Transverse colon (tissue), 4 donors: ENCODE measurements at places on chromosomes 11 and 22.

GRCh38 chr11:125261588-125261987, 97.0 kb downstream of the PKNOX2 start:
- no peak for DNase-seq
- H3K27me3 ChIP-seq = peaks cover 12% of the 10 kb centered on the region
- H3K36me3 ChIP-seq = no peaks in the 10 kb centered on the region
- no peaks in the 10 kb centered on the region for H3K4me1 ChIP-seq
- no peak overlapping the region for H3K27ac ChIP-seq

DNA sequence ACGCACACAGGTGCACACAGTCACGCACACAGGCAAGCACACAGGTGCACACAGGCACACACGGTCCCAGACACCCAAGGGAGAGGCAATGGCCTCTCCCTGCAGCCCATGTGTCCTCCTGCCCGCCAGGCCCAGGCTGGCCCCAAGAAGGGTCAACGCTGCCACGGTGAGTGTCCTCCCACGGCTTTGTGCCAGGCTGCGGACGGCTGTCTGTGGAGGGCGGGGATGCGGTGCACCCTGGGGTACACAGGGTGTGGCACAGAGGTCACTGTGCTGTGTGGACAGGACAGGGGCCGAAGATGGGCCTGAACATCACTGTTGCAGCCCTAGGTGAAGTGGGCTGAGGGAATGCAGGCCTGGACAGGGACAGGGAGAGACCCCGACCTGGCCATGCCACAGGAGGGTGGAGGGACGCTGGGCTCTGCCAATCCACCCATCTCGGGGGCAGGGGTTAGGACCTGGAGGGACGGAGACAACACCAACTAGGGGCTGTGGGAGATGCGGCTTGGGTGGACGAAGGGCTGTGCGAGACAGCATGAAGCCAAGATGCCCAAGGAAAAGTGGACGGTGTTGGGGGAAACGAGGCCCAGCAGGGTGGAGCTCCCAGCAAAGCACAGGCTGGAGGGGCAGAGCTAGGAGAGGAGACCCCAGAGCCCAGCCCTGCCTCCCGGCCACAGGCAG, 523.8 kb downstream of the BRD1 start:
- H3K4me1 ChIP-seq = no peaks in the 10 kb centered on the region
- H3K27ac ChIP-seq = no peak overlapping the region
- H3K36me3 ChIP-seq = no peaks in the 10 kb centered on the region
- DNase-seq = no peak
- peaks cover 32% of the 10 kb centered on the region for H3K27me3 ChIP-seq

DNA sequence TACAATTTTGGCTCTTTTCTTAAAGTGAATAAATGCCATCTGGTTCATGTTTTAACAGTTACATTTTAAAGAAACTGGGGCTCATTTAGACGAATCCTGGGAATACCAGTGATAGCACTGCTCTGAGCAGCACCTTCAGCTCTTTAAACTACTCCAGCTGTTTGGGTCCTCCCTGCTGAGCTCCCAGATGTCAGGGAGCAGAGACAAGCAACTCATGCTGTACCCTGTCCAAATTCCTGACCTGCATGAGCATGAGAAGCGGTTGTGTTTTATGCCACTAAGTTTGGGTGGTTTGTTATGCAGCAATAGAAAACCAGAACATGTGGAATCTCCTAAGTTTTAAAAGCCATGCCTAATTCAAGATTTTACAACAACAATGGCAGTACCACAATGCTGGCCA, 90.0 kb downstream of the FDX1 start:
- H3K27me3 ChIP-seq = no peaks in the 10 kb centered on the region
- no peak for DNase-seq
- H3K4me1 ChIP-seq = no peaks in the 10 kb centered on the region
- H3K36me3 ChIP-seq = no peaks in the 10 kb centered on the region

GRCh38 chr22:47775686-47776085, 1013.2 kb downstream of the TBC1D22A start:
- no peak overlapping the region for H3K27ac ChIP-seq
- no peaks in the 10 kb centered on the region for H3K36me3 ChIP-seq
- no peak for DNase-seq
- H3K4me1 ChIP-seq = no peaks in the 10 kb centered on the region
- no peaks in the 10 kb centered on the region for H3K27me3 ChIP-seq

GRCh38 chr11:102187416-102188151, 77.3 kb downstream of the YAP1 start:
- no peak for DNase-seq
- no peak overlapping the region for H3K4me3 ChIP-seq
- H3K36me3 ChIP-seq = no peaks in the 10 kb centered on the region
- no peaks in the 10 kb centered on the region for H3K4me1 ChIP-seq
- no peak overlapping the region for H3K27ac ChIP-seq

DNA sequence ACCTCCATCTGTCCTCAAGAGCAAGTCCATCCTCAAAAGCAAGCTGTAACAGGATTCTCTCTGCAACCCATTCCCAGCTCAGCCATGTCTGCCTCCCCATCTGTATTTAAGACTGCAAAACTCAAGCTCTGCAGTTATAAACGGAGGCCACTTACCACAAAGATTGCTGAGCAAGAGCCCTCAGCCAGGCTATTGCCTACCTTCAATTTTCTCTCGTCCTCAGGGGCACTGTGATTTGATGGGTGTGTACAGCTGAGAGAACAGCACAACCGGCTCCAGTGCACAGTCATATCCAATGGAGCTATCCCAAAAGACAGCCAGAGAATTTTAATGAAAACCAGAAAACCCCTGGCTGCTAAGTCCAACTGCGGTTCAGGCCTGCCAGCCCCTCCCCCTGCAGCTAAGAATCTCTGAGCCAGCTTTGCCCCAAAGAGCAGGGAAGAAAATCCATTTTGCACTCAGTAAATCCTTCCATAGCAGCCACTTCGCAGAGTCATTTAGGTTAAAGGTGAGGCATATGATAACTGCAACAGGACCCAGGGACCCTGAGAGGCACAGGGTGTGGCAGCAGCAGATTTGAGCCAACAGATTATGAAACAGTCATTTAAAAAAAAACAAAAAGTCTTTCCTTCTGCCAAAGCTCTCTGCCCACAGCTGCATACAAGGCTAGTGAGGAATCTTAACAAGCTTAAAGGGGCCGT, 37.6 kb downstream of the RAB30 start:
- peak; percentile 63 for DNase-seq
- peaks cover 20% of the 10 kb centered on the region for H3K4me1 ChIP-seq
- peak overlapping the region; percentile 83 for H3K27ac ChIP-seq
- peak overlapping the region; percentile 7 for H3K4me3 ChIP-seq
- H3K36me3 ChIP-seq = no peaks in the 10 kb centered on the region
- no peaks in the 10 kb centered on the region for H3K27me3 ChIP-seq

GRCh38 chr11:72918851-72919250, 104.6 kb downstream of the ATG16L2 start:
- H3K4me1 ChIP-seq = no peaks in the 10 kb centered on the region
- no peaks in the 10 kb centered on the region for H3K36me3 ChIP-seq
- H3K27me3 ChIP-seq = no peaks in the 10 kb centered on the region
- no peak overlapping the region for H3K27ac ChIP-seq

DNA sequence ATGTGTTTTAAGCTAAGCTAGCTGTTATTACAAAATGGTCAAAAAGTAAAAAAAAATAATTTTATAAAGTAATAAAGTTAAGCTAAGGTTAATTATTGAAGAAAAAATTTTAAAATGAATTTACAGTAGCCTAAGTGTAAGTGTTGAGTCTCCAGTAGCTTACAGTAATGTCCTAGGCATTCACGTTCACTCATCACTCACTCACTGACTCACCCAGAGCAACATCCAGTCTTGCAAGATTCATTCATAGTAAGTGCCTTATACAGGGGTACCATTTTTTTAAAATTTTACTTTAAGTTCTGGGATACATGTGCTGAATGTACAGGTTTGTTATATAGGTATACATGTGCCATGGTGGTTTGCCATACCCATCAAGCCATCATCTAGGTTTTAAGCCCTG, 11.6 kb upstream of the OOSP4B start:
- H3K27me3 ChIP-seq = no peaks in the 10 kb centered on the region
- H3K4me3 ChIP-seq = no peak overlapping the region
- no peaks in the 10 kb centered on the region for H3K36me3 ChIP-seq
- no peaks in the 10 kb centered on the region for H3K4me1 ChIP-seq
- no peak for DNase-seq

- no peaks in the 10 kb centered on the region for H3K27me3 ChIP-seq
- H3K4me3 ChIP-seq = no peak overlapping the region
- peaks cover 15% of the 10 kb centered on the region for H3K4me1 ChIP-seq
- DNase-seq = no peak
These were observed 7.5 kb upstream of the MS4A7 start for GRCh38 chr11:60370811-60371298.

DNA sequence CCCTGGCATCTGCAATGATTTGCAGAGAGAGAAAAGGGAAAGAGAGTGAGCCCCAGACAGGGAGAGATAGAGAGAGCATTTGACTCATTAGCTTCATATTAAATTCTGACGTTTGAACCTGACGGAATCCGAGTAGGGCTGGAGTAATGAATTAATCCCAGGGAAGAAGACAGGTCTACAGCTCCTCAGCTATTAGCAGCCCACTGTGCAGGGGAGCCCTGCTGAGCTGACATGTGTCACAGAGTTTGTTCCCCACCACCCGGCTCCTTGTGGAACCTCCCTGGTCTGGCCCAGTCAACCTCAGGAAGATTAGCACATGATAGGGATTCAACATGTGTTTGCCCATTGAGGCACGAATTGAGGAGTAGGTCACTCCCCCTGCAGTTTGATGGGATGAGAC, 404.0 kb downstream of the BUD13 start:
- H3K27ac ChIP-seq = no peak overlapping the region
- H3K4me1 ChIP-seq = no peaks in the 10 kb centered on the region
- no peaks in the 10 kb centered on the region for H3K27me3 ChIP-seq
- H3K4me3 ChIP-seq = no peak overlapping the region
- no peaks in the 10 kb centered on the region for H3K36me3 ChIP-seq
- DNase-seq = no peak

DNA sequence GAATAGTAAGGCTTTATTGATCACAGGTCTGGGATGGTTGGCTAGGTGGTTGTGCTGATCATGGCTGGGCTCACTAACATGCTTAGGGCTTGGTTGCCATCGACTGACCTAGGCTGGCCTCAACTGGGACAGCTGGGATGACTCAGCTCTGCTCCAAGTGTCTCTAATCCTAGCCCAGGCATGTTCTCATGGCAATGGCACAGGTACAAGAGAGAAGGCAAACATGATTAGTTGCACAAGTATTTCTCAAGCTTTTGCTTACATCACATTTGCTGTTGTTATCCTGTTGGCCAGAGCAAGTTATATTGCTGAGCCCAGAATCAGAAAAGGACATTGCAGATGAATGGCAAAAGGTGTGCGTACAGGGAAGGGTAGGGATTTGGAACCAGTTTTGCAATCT, 68.5 kb upstream of the SLC35C1 start:
- no peaks in the 10 kb centered on the region for H3K4me1 ChIP-seq
- no peak overlapping the region for H3K27ac ChIP-seq
- H3K4me3 ChIP-seq = no peak overlapping the region
- no peaks in the 10 kb centered on the region for H3K27me3 ChIP-seq

- H3K27ac ChIP-seq = no peak overlapping the region
- peaks cover 15% of the 10 kb centered on the region for H3K36me3 ChIP-seq
- H3K4me3 ChIP-seq = no peak overlapping the region
These were observed 56.8 kb downstream of the EMSY start for GRCh38 chr11:76501526-76502202.

DNA sequence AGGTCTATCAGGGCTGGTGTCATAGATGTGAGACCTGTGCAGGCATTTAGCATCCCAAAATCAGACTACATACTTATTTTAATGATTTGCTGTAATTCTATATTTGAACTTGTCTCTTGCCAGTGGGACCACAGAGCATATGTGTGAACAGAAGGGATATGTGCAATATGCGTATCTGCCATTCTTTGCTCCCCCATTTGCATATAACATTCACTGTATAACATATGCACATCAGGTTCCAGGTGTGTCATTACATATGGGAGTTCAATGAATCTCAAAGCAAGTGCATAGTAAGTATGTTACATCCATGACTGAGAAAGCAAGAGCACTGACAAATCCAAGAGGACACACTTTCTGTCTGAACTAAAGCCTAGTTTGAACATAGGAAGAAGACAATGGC, 1115.1 kb upstream of the CNTN5 start:
- DNase-seq = no peak
- no peak overlapping the region for H3K27ac ChIP-seq
- H3K4me1 ChIP-seq = no peaks in the 10 kb centered on the region
- no peak overlapping the region for H3K4me3 ChIP-seq

- peaks cover 5% of the 10 kb centered on the region for H3K27me3 ChIP-seq
- H3K36me3 ChIP-seq = no peaks in the 10 kb centered on the region
- H3K27ac ChIP-seq = no peak overlapping the region
- no peak for DNase-seq
- H3K4me1 ChIP-seq = no peaks in the 10 kb centered on the region
These were observed 90.2 kb downstream of the SEZ6L start for GRCh38 chr22:26259510-26259909.

DNA sequence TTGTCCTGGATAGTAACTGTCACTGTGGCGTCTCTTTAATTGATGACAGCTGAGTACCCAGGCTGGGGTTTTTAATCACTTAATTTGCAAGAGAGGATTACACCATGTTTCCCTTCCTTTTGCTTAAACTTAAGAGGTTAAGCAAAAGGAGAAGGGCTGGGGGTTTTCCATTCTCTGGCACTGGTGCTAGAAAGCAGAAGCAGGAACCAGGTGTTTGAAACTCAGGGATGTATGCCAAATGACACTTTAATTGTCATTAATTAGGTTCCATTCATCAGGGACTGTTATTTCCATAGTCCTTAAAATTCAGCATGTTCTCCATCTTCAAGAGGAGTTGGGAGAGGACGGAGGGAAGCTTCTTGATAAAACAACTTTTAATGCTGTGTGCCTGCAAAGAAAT, 746.2 kb downstream of the NELL1 start:
- no peaks in the 10 kb centered on the region for H3K27me3 ChIP-seq
- H3K4me3 ChIP-seq = no peak overlapping the region
- no peak for DNase-seq
- no peak overlapping the region for H3K27ac ChIP-seq
- H3K36me3 ChIP-seq = no peaks in the 10 kb centered on the region
- H3K4me1 ChIP-seq = no peaks in the 10 kb centered on the region

GRCh38 chr11:46330563-46331281, 16.5 kb upstream of the DGKZ start:
- peaks cover 67% of the 10 kb centered on the region for H3K27me3 ChIP-seq
- no peak overlapping the region for H3K4me3 ChIP-seq
- H3K4me1 ChIP-seq = peaks cover 13% of the 10 kb centered on the region
- no peak for DNase-seq
- H3K36me3 ChIP-seq = no peaks in the 10 kb centered on the region

DNA sequence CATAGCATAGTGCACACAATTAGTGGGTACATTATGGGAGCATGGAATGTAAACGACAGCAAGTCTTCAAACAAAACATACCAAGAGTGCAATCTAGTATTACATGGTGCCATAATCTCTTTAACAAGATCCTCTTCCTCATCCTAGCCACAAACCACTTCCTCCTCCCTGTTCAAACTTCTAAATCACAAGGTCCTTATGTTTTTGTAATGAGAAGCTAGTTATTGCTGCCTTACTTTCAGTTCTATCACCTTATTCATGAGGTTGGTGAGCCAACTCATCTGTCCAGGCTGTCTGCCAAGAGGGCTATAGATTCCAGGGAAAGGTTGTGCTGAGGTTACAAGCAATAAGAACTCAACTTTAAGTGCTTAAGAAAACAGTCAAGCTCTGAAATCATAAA, 195.4 kb upstream of the ARHGAP20 start:
- H3K4me3 ChIP-seq = no peak overlapping the region
- peaks cover 20% of the 10 kb centered on the region for H3K4me1 ChIP-seq
- H3K27ac ChIP-seq = peak overlapping the region; percentile 11
- peak; percentile 72 for DNase-seq
- H3K27me3 ChIP-seq = no peaks in the 10 kb centered on the region
- no peaks in the 10 kb centered on the region for H3K36me3 ChIP-seq
